ENCODE measurements at places on chromosomes 12 and 14.

GRCh38 chr12:113831016-113831415 is 135.1 kb downstream of the RBM19 start:
- no peak for DNase-seq

DNA sequence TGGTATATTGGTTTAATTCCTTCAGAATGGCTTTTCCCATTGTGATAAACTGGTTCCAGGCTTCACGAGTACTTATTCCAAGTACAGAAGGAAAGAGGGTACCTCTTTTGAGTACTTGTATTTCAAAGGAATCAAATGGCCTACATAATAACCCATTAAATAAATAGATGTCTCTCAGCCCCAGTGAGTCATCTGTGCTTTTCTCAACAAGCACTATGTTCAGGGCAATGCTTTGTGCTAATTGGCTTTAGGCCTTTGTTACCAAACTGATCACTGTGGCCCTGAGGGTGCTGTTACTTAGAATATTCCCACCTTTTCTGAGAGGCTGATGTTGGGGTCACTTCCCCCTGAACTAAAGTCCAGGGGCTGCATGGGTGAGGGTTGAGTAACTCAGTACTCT is 107.1 kb downstream of the LRRK2 start:
- no peak for DNase-seq

- no peak for DNase-seq
Measured at GRCh38 chr14:77185093-77185465, 3.5 kb downstream of the TMEM63C start.

DNA sequence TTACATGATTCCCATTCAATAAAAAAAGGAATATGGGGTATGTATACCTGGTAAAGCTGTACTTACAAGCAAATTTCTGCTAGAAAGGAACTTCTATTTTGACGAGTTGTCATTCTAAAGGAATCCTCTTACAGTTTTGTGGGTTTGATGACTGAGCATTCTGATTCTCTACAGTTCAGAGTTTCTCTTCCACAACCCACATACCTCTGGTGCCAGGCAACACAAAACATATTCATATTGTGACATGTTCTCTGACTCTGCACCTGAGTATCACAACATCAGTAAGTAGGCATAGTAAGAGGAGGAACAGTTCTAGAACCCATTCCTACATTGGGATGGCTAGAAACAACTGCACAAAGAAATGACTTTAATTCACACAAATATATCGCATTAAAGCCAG is 636.6 kb downstream of the MED13L start:
- DNase-seq = no peak

- no peak for DNase-seq
Measured at GRCh38 chr14:75609116-75609515, 30.7 kb downstream of the FLVCR2 start.

DNA sequence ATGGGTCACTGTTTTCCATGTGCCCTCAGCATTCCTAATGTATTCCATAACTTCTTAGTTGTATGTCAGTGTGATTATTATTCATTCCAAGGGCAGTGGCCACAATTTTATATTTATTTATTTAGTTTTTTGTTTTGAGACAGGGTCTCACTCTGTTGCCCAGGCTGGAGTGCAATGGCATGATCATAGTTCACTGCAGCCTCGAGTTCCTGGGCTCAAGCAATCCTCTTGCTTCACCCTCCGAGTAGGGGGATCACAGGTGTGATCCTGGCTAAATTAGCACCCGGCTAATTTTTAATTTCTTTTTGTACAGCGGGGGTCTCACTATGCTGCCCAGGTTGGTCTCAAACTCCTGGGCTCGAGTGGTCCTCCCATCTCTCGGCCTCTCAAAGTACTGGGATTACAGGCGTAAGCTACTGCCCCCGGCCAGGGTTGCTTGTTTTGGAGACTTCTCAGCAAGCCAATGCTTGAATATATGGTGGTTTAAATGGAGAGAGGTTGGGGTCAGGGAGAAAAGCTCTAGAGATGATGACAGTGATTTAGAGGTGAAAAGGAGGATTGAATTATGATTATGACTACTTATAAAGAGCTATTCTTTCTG is 7.6 kb downstream of the GPRC5A start:
- DNase-seq = no peak

GRCh38 chr14:24064091-24064795 is 7.1 kb upstream of the CPNE6 start:
- DNase-seq = no peak

GRCh38 chr14:20732477-20732876 is 13.2 kb upstream of the EDDM3A start:
- no peak for DNase-seq

- no peak for DNase-seq
Measured at GRCh38 chr12:96522690-96523089, 33.3 kb downstream of the CFAP54 start.

GRCh38 chr12:19847294-19848059 is 408.2 kb downstream of the AEBP2 start:
- no peak for DNase-seq

- DNase-seq = no peak
Measured at GRCh38 chr12:28535216-28535615, 345.0 kb downstream of the CCDC91 start.

GRCh38 chr12:125069616-125070015 is 4.4 kb downstream of the AACS start:
- DNase-seq = peak; percentile 25

DNA sequence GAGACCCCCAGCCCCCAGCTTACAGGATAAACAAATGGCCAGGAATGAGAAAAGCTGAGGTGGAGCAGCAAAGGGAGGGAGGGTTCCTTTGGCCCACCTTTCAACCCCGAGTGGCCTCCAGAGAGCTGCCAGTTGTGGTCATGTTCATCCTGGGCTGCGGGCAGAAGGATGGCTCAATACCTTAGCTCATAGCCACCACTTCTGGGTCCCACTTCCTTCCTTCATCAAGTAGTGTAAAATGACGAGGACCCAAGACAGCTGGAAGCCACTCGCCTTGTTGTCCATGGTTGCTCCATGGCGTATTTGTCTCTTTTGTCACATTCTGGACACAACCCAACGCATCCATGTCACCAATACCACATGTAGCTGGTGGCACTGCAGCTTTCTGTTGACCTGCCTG is 24.2 kb downstream of the CRACR2A start:
- DNase-seq = no peak

GRCh38 chr12:96103067-96103644 is 67.8 kb upstream of the LTA4H start:
- DNase-seq = no peak

- DNase-seq = no peak
Measured at GRCh38 chr14:35235840-35236239, 56.3 kb upstream of the PSMA6 start.

DNA sequence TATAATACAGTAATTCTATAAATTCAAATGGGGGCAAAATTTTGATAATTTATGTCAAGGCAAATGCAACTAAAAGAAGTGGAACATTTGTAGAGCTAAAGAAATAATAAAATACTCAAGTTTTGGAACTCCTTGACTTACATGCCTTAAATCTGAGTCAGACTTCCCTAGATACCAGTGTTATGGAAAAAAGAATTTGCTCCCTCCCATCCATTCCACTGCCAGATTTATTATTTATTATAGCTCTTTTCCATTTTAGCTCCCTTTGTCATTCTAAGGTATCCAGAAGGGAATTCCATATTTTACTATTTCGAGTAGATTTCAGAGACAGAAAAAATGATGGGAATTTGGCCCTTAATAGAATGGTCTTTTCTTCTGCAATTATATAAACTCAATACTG is 44.0 kb downstream of the RHOJ start:
- DNase-seq = no peak

DNA sequence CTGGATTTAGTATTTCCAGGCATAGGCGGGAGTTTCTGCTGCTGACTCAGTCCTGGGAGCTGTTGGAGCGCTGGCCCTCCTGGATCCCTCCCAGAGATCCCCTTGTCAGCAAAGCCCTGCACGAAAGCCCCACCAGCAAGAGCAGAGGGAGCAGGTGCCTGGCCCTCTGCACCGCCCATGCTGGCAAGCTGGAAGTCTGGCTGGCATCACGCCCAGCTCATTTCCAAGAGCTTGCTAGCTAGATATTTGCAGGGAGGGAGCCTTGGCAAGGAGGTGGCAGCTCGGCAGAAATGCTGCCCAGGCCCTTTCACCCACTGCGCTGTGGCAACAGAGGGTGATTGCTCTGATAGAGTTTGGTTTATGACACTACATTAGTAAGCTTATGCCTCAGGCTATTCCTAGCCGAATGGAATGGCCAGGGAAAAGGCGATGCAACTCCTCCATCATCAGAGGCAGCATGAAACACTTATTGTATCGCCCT is 193.9 kb downstream of the EMP1 start:
- DNase-seq = peak; percentile 90

- DNase-seq = no peak
Measured at GRCh38 chr12:110627500-110628195, 13.7 kb downstream of the TCTN1 start.

DNA sequence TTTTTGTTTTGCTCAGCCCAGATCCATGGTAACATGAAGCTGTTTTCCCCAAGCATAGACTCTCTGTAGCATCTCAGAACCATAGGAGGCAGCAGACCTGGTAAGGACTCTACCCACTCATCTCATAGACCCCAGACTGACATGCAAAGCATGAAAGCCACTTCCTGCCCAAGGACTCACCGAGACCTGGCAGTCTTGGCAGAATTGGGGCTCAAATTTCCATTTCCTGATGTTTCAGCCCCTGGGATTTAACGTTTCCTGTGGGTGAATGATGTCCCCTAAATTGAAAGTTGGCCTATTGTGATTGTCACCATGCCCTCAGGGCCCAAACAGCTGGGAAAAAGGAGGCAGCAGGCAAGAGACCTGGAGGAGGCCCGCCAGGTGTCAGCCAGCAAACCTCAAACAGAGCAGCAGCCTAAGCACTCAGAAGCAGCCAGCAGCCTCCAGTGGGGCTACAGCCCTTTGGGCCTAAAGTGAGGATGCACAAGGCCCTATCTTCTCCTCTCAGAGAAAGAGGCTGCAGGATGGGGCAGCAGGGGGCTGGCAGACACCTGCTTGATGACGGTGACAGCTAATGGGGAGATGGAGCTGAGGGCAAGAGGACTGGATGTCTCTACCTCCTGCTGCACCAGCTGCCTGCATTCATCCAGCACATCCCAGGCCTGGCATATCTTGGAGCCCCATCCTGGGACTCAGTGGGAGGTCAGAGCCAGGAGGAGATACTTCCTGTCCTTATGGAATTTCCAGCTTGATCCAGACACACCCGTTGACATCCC is 8.5 kb downstream of the KRT85 start:
- DNase-seq = no peak

- DNase-seq = no peak
Measured at GRCh38 chr12:28158353-28158752, 31.9 kb upstream of the CCDC91 start.

DNA sequence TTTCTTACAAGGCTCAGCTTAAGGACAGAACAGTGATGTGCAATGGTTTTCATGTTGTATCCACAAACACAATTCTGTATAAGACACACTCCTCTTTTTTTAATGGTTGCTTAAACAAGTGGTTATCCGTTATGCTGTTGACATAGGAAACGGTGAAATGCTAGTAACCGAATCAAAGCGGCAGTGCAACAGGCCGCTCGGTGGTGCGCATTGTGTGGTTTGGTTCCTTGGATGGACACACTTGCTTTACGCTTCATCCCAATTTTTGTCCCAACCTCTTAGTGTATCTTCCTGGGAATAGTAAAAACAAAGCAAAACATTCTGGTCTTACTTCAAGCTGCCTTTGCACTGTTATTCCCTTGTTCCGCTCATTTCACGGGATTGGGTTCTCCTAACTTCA is 650 bp upstream of the PTGER2 start:
- no peak for DNase-seq

GRCh38 chr12:112533528-112533927 is 114.8 kb downstream of the PTPN11 start:
- DNase-seq = no peak

DNA sequence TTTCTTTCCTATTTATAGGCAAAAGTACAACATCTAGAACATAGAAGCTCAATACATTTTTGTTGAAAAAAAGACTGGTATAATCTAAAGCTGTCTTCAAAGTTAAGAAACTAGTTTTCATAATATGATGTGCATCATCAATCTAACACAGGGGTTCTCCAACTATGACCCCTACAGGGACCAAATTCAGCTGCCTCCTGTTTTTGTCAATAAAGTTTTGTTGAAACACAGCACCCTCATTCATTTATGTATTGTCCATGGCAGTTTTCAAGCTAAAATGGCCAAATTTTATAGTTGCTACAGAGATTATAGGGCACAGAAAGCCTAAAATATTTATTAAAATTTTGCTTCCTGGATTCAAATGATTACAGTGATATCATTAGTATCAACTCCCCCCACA is 452.9 kb downstream of the CCER1 start:
- DNase-seq = no peak

- DNase-seq = no peak
Measured at GRCh38 chr14:54739514-54739913, 163.1 kb downstream of the GCH1 start.

DNA sequence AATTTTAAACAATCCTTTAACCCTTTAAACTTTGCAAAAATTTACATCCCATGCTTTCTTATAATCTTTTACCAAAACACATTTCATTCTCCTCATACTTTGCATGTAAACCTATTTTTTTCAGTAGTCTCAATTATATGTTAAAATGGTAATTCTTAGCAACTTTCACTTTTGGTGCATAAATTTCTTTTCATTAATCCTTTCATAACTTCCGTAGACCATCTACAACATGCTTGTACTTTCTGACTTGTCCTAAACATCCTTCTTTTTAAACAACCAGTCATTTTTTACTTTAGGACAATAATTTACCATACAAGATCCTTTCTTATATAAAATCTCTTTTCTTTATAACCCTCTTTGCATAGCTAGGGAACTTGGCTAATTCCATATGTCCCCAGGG is 19.5 kb downstream of the CCDC91 start:
- no peak for DNase-seq

DNA sequence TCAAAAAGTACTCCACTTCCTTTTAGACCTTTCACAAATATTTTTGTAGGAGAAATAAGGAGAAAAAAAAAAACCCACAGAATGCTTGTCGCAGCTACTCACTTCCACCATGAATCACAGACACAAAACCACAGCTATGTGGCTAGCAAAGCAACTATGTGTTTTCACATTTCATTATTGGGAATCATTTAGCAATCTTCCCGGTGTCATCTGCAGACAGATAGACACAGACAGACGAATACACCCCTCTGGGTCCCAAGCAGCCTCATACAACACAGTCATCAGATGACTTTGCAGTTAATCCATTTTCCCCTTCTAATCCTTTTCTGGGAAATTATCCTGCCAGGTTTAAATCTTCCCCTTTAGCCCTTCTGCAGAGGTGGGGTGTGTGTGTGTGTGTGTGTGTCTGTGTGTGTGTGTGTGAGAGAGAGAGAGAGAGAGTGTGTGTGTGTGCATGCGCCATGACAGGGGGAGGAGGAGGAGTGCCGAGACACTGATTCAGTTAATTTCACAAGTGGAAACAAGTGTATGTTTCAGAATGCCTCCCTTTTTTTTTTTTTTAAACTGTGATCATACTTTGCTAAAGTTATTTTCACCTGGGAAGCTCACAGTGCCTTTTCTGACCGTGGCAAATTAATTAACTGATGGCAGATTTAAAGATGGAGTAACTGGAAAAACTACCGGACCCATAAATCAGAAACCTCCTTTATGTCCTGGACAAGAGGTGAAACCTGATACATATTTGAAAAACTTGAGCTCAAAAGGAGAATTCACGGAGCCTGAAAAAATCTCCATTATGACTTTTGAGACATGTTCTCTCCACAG is 39.9 kb downstream of the LTBP2 start:
- no peak for DNase-seq

All from amygdala (tissue), 56 donors.